CD8-positive, alpha-beta T cell (primary cell): ENCODE measurements at places on chromosomes 3 and 15.
A peak's percentile ranks its signal among the peaks of the same experiment; 100 is the strongest.

GRCh38 chr15:22973987-22974386, 6.2 kb downstream of the CYFIP1 start:
- DNase-seq: no peak

DNA sequence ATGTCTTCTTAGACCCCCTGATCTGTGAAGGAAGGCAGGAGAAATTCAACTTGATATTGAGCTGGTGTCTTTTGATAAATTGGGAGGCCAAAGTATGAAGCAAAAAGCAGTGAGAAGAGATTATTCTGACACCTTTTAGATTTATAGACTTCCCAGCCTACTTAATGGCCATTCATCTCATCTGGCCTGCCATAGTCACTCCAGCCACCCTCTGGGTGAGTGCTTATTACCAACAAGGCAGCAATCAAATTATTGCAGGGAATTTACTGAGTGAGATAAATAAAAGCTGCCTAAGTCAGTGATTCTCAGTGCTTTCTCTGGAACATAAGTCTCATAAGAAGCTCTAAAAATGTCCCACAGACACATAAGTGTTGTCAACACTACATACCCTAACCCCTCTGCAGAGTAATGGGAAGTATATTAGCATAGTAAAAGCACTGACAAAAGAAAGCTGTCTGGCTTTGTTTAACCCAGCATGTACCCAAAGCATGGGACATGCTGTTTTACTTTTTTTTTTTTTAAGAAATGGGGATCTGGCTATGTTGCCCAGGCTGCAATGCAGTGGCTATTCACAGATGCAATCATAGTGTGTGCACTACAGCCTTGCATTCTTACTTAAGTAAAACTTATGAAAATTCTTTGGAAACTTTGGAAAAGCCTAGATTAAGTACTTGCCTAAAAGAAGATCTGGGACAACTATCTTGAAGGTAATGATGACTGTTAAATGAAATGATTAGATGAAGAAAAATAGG, 725.3 kb downstream of the TUSC7 start:
- no peak for DNase-seq

DNA sequence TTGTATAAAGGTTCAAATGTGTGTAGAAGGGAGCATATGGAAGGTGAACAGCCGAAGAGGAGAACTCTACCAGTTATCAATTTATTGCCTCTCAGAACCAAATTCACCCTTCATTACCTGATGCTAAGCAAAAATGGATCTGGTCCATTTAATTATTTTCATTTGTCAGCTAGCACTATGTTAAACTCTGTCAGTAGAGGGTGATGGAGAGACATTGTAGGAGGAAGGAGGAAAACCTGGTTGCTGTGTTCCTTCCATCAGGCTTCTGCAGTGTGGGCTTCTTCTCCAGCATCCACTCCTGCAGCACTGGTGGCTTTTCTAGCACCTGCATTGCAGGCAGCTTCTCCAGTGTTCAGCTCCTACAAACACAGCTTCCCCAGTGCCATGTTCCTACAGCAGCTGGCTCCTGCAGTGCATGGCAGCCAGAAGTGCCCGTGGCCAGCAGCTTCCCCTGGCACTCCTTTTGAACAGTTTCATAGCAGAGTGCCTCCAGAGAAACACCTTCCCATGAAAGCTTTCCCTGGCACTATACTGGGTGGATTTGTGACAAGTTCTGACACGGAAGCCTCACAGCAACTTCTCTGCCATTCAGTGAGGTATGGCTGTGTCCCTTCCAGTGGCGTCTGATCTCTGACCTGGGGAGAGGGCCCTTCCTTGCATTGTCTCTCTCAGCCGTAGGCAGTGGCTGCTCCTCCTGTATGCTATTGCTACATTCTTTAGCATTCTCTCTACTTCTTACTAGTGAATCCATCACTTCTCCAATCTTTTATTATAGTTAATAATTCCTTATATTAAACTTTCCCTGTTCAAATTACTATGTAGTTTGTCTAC, 14.6 kb upstream of the IL17RD start:
- no peak for DNase-seq

DNA sequence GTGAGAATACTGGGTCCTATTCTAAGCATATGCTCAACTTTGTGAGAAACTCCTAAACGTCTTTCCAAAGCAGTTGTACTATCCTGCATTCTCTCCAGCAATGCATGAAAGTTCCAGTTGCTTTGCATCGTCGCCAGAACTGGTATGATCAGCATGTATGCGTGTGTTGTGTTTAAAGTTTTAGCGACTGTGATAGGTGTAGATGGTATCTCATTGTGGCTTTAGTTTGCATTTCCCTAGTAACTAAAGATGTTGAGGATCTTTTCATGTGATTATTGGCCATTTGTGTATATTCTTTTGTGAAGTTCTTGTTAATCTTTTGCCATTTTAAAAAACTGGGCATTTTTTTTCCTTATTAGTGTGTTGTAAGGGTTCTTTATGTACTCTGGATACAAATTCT, 115.1 kb downstream of the SPATA16 start:
- no peak for DNase-seq

GRCh38 chr3:150408221-150409124, at the start of gene TSC22D2:
Gene TSC22D2, plus strand, starts transcription at chr3:150408298. Its CDS starts 1,053 bp downstream, at chr3:150409351.
- peak; percentile 96 for DNase-seq

GRCh38 chr15:33581032-33581431, 270.3 kb downstream of the RYR3 start:
- DNase-seq: no peak

GRCh38 chr15:82146990-82147461, 101.2 kb upstream of the MEX3B start:
- DNase-seq: no peak

GRCh38 chr3:48338635-48339034, 5.2 kb upstream of the SPINK8 start:
- no peak for DNase-seq

DNA sequence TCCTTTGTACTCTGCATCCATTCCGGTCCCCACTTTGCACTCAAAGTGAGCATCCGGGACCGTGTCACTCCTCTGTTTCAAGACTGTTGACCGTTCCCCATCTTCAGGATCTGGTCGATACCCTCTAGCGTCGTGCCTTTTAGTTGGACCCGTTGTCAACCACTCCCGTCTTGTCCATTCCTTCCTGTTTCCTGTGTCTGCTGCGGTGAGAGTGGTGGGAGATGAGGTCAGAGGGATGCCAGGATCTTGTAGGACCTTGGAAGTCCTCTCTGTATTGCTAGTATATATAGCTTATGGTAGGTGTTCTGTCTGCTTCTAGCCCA, 624 bp downstream of the BRK1 start:
- DNase-seq: no peak

- DNase-seq: peak; percentile 33
These were observed 187.1 kb downstream of the PDE8A start for GRCh38 chr15:85168642-85169173.

- no peak for DNase-seq
These were observed 51.9 kb downstream of the SCN5A start for GRCh38 chr3:38597502-38598060.

- DNase-seq: no peak
These were observed 42.9 kb upstream of the APH1B start for GRCh38 chr15:63234451-63234870.

- peak; percentile 18 for DNase-seq
These were observed 11.3 kb upstream of the SOX2 start for GRCh38 chr3:181700168-181701087.

DNA sequence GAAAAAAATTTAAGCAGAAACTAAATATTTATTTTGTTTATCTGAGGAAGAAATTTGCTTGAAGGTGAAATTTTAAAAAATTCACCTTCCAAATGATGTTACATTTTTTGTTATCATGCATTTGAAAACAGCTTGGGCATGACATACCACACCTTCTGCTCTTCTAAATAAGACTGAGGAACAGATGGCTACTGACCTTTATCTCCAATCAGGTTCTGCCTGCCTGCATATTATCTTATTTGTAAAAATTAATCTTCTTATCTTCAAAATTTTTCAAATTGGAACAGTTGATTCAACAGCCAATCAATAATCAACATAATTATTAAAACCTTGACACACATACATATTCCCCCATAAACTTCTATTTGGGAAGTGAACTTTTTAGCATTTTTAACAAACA, 641.8 kb upstream of the ZNF385D start:
- no peak for DNase-seq

- no peak for DNase-seq
These were observed 39.0 kb downstream of the CMSS1 start for GRCh38 chr3:99856437-99857220.

GRCh38 chr15:69158201-69158842, 2.1 kb upstream of the GLCE start:
- no peak for DNase-seq

DNA sequence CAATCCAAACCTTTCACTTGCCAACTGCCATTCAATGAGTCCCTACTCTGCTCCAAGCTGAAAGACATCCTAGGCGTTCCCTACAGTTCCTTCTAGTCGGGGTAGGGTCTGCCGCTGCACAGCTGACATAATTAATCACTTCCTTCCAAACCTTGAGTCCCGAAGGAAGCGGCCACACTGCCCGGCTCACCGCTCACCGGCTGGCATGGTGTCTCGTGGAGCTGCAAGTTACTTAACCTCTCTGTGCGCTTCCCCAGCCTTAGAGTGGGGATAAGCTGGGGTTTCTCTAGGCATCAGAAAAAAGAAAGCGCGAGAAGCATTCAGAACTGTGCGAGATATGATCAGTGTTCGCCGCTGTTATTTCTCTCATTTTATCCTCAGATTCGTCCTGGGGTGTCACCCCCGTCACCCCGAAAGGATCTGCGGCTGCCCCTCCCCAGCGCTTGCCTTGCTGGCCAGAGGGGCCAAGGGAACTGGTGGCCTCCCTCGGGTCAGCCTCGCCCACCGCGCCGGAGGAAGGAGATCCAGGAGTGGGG, 748 bp downstream of the MRPS25 start:
- DNase-seq: no peak

DNA sequence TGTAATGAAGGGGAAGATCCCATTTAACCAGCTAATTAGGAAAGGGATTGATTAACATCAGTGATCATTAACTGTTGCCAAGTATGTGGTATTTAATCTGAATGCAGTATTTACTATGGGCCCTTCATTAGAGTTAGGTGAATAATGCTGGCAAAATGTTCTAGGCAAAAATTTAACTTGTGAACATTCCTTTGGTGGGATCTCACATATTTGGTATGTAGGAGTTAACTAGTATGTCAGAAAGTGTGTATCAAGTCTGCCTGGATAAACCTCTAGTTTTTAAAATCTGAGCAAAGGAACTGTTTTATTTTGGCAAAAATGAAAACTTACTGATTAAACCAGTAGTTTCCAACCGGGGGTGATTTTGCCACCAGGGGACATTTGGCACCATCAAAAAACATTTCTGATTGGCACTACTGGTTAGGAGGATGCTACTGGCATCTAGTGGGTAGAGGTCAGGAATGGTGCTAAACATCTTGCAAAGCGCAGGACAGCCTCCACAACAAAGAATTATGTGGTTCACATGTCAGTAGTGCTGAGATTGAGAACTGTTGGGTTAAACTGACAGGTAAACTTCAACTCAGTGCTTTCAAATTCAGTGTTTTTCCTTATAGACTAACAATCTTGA, 22.5 kb downstream of the LRTM1 start:
- no peak for DNase-seq

DNA sequence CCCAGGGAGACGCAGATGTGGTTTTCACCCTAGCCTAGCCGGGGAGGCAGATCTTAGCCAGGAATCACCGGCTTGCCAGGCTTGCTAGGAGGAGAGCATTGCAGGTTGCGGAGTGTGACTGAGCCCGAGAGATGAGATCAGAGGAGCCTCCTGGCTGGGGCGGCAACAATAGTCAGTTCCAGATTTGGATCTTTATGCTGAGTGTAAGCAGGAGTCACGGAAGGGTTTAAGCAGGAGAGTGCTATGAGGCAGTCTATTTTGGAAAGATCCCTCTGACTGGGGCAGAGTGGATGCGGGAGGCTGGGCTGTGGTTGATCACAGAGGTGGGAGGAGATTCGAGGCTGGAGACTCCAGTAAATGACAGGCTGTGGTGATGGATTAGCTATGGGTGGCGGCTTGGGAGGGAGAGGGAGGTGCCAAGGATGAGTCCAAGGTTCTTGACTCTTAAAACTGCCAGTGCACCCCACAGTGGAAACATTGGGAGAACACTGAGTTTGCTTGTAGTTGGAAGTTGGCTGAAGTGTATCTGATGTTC, 10.4 kb upstream of the BAHD1 start:
- DNase-seq: no peak

DNA sequence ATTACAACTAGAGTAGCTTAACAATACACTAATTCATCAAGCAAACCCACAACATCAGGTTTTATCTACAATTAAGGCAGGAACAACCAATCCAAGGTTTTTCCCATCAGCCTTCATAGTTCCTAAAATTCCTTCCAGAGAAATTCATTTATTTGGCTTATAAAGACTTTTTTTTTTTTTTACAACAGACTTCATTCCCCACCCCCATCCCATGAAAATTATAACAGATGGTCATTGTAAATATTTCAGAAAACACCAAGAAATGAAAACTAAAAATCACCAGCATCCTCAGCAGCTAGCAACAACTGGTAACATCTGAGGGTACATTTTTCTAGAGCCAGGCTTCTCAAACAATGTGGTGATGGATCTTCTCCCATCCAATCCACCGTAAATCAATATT, 11.0 kb downstream of the SH3BP5 start:
- no peak for DNase-seq
